ENCODE measurements at places on chromosomes 6 and 20. TPM values are rescaled to one million over a fixed set of nuclear protein-coding genes. Genes with fewer than 3 reads are reported as not detected.

ARMC12 gene
- total RNA-seq = not detected

- DNase-seq = no peak
These were observed 26.1 kb upstream of the JAG1 start for GRCh38 chr20:10699941-10700340.

MAP7 gene
- 0.95 TPM for total RNA-seq

- DNase-seq = no peak
These were observed 19.5 kb downstream of the KIAA0408 start for GRCh38 chr6:127439718-127440117.

DNA sequence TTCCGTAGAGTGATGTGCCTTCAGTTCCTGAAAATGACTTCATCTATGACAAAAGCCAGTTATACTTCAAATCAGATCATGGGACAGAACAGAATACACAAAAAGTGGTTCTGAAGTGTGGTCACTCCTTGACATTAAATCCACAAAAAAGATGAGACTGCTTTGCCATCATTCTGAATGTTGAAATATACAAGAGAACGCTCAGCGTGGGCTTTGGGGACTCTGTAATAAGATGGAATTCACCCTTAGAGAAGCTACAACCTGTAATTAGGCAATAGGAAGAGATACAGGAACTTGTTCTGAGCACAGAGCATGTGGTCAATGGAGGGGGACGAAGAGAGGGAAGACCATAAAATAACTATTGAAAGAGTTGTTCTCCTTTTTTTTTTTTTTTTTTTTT is 184.3 kb downstream of the CARMIL1 start:
- no peak for DNase-seq

DNA sequence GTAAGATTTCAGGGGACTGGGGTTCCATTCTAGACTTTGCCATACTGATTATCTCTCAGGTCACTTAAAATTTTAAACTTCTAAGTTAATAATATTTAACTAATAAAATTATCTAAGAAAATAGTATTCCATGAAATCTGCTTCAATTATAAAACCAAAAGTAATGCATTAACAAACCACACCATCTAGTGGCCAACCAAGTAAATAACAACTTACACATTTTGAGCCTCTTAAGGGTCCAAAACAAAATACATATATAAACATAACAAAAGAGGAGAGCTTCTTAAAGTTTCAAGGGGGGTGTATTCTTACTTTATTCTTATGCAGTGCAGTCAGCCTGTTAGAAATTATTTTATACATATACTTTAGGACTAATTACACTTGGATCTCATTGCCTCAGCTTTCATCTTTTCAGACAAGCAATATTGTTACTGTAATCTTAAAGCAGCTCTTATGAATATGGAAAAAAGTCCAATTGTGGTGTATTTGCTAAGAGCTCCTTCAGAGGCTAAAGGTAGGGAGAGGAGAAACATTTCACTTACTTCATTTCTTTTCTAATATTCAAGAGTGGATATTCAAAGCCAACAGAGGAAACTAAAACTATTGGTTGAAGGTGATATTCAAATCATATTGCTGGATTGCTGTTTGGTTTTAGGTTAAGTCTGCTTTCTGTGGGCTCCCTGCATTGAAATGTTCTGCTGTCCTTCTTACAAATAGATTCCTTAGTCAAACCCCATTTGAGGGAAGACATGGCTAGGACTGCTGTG is 199.7 kb upstream of the SIM1 start:
- DNase-seq = peak; percentile 13

GLP1R gene
- not detected for total RNA-seq

- DNase-seq = no peak
These were observed 20.6 kb downstream of the RBCK1 start for GRCh38 chr20:428658-429200.

DNA sequence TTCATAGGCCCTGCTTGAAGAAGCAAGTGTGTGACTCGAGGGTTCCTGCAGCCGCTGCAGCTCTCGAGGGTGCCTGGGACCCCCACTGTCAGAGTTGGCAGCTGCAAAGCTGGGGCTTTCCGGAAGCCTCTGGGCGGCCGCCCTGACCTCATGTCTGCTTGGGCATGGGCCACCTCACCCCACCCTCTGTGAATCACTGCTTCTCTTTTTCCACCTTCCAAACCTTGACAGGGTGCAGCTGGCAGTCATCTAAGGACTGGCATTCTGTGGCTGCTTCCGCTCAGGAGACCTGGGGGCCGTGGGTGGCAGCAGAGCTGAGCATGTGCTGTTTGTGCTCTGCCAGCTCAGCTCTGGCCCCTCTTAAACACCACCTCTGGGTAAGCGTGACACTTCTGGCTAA is 32.0 kb downstream of the ERMARD start:
- DNase-seq = peak; percentile 58

PRDM13 gene
- total RNA-seq = 3.4 TPM

MCHR2 gene
- total RNA-seq = not detected

DNA sequence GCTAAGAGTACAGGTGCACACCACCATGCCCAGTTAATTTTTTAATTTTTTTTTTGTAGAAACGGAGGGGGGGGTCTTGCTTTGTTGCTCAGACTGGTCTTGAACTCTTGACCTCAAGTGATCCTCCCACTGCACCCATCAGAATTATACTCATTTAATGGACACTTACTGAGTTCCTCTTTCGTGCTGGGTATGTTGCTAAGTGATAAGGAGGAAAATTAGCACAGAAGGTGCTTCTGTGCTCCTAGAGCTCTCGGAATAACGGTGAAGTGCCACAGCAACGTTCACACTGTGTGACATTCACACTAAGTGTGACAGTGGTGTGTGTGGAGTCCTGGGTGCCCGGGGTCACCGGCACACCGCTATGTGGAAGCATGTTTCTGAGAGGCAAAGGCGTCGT is 32.1 kb upstream of the BMP6 start:
- DNase-seq = no peak

DNA sequence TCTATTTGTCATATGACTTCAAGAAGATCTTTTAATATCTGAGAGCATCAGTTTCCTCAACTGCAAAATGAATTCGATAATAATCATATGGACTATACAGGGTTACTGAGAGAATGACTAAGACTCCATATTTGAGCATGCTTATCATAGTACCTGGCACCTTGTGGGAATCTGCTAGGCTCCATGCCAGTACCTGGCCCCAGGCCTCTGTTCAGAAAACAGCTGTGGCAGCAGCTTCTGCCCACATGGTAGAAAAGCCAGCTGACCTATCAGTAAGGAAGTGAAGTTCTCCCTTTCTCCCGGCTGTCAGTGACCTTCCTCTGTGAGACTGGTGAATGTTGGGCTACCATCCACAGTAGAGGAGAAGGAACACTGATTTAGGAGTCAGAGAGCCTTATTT is 574.9 kb upstream of the CHD6 start:
- DNase-seq = no peak

- DNase-seq = peak; percentile 86
These were observed 122.6 kb downstream of the GPX5 start for GRCh38 chr6:28648035-28648877.

DNA sequence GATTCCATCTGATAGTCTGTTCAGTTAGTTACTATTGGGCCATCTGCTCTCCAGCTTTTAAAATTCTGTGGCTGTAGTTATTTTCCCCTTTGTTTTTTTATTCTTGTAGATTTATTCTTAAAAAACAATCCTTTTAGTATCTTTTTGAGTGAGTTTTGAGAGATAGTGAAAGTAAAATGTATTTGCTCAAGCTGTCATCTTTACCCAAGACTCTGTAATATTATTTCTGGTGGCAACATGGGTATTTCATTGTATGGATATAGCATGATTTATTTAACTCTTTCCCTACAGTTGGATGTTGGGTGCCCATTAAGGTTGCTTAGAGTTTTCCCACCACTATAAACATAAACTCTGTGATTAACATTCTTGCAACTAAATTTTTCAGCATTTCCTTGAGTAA is 24.6 kb downstream of the STK4 start:
- no peak for DNase-seq

C2 gene
- 1.5 TPM for total RNA-seq

DNA sequence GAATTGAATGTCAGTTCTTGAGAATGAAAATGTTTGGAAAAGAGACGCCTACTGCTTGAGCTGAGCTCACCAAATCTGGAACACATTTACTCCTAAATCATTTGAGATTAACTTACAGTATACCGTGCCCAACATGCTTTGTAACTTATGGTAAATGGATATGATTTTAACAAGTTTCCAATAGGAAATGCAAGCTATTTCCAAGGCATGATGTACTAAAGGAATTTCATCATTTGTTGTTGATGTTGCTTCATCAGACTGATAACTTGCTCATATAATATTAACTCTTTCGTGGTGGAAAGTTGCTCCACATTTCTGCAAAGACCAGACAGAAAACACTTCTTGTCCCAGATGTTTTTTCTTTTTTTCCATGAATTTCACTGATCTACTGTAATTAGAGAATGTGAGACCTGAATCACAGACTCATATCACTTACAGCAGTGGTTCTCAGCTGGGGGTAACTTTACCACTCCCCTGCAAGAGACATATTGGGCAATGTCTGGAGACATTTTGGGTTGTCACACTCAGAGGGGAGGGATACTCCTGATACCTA is 116.6 kb upstream of the TRAF3IP2 start:
- DNase-seq = peak; percentile 75

DNA sequence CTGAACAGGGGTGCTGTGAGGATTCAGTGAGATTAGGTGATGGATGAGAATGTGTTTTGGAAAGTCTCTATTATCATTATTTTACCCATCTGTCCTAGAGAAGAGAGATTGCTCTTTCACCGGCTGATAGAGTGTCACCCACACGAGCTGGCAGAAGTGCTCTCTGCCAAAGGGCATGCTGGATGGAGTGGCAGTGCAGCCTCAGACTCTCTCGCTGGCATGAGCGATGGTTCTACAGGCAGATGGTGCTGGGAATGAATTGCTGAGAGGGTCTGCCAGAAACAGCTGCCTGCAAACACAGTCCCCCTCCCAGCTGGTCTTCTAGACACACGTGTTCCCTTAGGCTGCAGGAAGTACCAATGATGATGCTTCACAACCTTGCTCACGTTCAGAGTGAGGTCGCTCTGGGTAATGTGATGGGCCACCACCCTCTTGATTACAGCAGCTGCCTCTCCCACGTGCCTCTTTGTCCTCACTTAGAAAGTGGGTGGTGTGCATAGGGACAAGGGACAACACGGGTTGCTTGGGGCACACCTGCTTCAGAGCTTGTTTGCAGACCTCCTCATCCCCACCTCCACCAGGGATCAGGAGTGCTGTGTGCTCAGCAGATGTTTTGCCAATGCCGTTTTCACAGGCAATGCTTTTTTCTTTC is 84.7 kb downstream of the FOXA2 start:
- DNase-seq = no peak

DNA sequence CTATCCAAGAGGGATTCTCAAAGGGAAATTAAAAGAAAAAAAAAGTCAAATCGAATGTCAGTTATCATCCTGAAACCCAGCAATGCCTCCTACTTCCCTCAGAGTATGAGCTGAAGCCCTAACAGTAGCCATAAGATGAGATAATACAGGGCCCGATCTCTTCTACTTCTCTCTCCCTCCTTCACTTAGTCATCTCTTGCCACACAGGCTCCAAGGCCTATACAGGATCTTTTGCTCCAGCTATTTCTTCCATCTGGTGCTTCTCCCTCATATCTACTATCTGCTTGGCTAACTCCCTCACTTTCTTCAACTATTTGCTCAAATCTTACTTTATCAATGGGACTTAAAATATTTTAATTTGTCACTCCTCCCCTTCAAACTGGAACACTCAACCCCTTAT is 215.3 kb downstream of the RNGTT start:
- no peak for DNase-seq

TMEM14C gene
- total RNA-seq = 186 TPM

IL17F gene
- total RNA-seq = not detected

DNA sequence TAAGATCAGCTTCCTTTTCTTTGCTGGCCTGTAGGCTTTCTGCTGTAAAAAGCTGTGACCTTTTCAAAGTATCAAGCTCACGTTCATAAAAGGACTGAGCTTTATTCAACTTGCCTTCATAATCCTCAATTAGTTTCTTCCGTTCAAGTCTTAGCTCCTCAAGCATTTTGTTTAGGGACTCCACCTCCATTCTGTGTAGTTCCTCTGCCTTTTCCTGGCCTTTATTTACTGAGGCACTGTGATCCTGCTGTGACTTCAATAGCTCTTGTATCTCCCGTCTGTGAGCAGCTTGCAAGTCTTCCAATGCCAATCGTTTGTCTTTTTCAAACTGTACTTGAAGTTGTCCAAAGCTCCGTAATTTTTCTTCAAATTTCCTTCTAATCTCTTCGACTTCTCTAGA is 54.4 kb downstream of the FAM184A start:
- no peak for DNase-seq

DNA sequence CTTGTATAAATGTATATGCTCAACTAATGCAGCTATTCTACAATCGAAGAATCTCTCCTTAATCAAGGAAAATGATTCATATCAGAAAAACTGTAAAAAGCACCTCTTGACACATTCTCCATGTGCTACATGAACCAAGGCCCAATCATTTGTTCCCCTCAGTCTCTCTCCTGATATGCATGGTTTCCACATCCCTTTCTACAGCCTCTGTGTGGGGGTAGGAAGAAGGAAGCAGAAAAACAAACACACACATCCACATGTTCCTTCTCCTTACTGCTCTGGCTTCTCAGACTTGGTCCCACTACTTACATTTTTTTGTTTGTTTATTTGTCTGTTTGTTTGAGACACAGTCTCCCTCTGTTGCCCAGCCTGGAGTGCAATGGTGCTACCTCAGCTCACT is 510.5 kb downstream of the PRKN start:
- no peak for DNase-seq

PTK6 gene
- total RNA-seq = not detected

- DNase-seq = no peak
These were observed 444.7 kb upstream of the MAP3K7 start for GRCh38 chr6:91031581-91031980.

STX11 gene
- total RNA-seq = 6.3 TPM

ZFAND3 gene
- 12.9 TPM for total RNA-seq

- DNase-seq = no peak
These were observed 188.1 kb downstream of the UST start for GRCh38 chr6:148934961-148935360.

DNA sequence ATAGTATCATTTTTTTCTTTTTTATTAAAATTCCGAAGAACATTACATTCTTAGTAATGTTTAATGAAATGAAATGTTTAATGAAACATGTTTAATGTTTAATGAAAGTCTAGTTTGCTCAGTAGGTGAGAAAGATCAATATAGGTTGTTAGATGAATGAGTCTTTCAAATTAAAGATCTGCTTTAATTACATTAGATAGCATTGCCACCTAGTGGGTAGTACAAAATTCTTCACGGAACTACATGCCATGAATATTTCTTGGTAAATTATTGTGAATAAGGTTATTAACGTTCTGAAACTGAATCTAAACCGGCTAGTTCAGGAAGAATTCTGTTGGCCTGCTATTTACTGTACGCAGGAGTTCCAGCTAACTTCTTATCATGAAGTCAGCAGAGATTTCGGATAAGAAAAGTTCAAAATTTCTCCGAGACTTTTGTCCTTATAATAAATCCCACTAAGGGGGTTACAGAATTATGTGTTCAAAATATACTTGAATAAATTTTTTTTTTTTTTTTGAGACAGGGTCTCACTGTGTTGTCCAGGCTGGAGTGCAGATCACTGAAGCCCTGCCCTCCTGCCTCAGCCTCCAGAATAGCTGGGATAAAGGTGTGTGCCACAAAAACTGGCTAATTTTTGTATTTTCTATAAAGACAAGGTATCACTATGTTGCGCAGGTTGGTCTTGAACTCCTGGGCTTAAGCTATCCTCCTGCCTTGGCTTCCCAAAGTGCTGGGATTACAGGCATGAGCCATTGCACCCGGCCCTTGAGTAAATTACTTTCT is 7.9 kb upstream of the GMNN start:
- DNase-seq = no peak

CNBD2 gene
- total RNA-seq = 8.1 TPM

- DNase-seq = peak; percentile 6
These were observed 197.2 kb upstream of the THEMIS start for GRCh38 chr6:128098000-128098581.

HRH3 gene
- not detected for total RNA-seq

Data from Daoy (cell line).